ENCODE measurements at places on chromosomes 16 and 17.

GRCh38 chr16:69064124-69064763 is 41.2 kb upstream of the HAS3 start:
- no peak for DNase-seq

GRCh38 chr16:48099455-48099854 is 56.3 kb downstream of the ABCC12 start:
- no peak for DNase-seq

DNA sequence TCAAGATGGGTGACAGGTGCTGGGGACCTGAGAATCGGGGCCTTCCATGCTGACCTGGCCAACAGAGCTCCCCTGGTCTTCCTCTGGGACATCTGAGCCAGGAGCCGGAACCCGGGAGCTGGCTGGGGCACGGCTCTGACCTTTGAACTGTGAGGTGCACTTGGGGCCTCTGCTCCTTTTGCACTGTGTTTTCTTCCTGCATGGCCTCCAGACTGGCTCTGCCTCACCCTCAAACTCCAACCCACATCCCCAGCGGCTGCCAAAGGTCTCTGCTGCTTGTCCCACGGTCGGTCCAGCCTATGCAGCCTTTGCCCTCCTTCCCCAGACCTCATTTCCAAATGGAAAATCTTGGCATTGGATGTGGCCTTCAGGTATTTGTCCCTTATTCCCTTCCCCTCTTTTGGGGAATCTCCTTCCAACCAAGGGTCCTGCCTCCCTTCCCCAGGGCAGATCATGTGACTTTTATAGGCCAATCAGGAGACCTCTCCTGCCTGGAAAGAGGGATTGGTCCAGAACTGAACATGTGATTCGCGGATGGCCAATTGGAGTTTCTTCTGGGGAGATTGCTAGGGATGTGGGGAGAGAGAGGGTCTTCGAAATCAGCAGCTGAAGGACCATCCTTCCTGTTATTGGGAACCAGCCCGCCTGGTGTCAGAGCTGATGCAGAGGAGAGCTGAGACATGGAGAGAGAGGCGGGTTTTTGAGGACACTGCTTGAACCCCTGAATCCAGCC is 117.9 kb downstream of the CYLD start:
- DNase-seq = no peak

DNA sequence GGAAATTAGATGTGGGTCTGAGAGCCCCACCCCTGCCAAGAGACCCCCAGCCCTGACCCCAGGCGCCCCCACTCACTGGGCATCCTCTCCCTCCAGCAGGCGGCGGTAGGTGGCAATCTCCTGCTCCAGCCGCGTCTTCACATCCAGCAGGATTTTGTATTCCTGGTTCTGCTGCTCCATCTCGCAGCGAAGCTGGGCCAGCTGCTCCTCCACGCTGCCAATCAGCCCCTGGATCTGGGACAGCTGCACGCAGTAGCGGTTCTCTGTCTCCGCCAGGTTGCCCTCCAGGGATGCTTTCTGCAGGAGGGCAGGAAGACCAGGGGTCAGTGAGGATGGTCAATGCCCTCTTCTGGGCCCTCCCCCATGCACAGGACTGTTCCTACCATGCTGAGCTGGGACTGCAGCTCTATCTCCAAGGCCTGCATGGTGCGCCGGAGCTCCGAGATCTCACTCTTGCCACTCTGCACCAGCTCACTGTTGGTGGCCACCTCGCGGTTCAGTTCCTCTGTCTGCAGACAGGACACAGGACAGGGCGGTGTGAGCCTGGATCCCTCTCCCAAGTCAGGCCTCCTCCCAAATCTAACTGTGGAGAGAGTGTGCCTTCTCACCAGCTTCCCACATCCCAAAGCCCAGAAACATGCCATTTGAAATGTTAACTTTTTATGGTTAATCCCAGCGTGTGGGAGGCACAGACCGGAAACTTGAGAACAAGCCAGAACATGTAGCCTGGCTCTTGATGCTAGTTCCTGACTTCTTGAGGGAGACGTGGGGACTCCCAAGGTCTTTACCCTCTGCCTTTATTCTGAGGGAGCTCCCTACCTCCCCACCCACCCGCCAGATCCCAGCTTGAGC is 3.6 kb downstream of the KRT17 start:
- no peak for DNase-seq
